NCI-H1436 (cell line): ENCODE measurements at places on chromosomes 4 and X.
A peak's percentile ranks its signal among the peaks of the same experiment; 100 is the strongest.

GRCh38 chr4:1602655-1603412, 81.3 kb downstream of the FAM53A start:
- DNase-seq, result no peak

DNA sequence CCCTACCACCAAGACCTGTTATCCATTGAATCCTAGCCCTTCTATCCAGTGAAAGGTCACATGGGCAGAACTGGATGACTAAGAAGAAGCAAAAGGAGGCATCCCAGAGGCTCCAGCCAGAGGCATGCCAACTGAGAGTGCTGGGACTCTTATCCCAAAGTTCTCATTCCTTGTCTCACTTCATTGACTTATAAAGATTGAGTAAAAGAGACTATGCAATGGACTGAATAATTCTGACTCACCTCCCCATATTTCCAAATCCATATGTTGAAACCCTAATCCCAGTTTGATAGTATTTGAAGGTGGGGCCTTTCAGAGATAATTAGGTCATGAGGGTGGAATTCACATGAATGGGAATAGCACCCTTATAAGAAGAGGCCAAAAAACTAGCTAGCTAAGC, 131.4 kb downstream of the COL25A1 start:
- DNase-seq, result no peak

- no peak for DNase-seq
These were observed 34.5 kb downstream of the IQCM start for GRCh38 chr4:149781150-149781549.

- DNase-seq, result no peak
These were observed 20.3 kb downstream of the PLRG1 start for GRCh38 chr4:154529728-154530519.

- no peak for DNase-seq
These were observed 16.1 kb upstream of the IQCM start for GRCh38 chr4:149831656-149832208.

DNA sequence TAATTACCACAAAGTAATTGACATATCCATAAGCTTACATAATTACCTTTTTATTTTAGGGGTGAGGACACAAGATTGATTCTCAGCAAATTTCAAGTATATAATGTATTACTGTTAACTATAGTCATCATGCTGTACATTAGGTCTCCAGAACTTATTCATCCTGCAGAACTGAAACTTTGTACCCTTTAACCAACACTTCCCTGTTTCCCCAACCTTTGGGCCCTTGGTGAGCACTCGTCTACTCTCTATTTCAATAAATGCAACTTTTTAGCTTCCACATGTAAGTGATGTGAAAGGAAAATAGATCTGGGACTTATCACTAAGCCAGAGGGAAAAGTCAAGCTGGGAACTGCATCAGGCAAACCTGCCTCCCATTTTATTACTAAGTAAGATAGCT, 33.6 kb upstream of the CCNG2 start:
- DNase-seq, result no peak

DNA sequence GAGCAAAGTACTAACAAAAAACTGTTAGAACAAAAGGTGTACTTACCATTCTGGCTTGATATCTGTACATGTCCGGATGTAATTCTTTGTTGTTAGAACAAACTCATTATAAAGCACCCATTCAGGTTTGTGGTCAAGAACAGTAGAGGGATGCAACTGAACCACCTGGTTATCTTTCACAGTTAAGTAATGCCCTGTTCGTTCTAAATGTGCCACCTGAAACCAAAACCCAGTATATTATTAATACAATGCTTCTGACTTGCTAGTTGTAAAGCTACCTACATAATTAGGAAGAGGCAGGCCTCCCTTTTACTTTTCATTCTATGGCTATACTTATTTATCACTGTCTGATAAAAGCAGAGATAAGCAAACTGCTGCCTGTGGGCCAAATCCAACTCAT, 54.8 kb downstream of the DHX15 start:
- DNase-seq, result no peak

GRCh38 chr4:85426366-85426765, 48.6 kb upstream of the ARHGAP24 start:
- DNase-seq, result no peak

GRCh38 chr4:791898-792625, 33.9 kb downstream of the CPLX1 start:
- no peak for DNase-seq

GRCh38 chrX:39614680-39614998, 483.1 kb downstream of the BCOR start:
- no peak for DNase-seq

- DNase-seq, result peak; percentile 94
These were observed 3.0 kb upstream of the ATP1B4 start for GRCh38 chrX:120358737-120359456.

DNA sequence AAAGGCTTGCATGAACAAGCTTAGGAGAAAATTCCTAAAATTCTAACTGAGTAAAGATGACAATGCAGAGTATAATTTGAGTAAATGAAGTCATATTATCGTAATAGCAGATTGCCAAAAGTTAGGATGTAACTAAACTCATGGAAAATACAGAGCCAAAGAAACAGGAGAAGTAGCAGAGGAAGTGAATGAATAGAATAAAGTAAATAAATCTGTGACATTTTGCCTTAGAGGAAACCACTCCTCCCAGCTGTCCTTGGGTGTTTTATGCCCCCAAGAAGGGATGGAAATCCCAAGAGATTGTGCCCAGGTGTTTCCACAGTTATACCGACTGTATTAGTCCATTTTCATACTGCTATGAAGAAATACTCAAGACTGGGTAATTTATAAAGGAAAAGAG, 1.9 kb upstream of the BMX start:
- DNase-seq, result no peak

GRCh38 chr4:188433741-188434315, 294.6 kb downstream of the TRIML1 start:
- DNase-seq, result no peak

- no peak for DNase-seq
These were observed 14.0 kb downstream of the PLCXD1 start for GRCh38 chrX:295136-295535.

DNA sequence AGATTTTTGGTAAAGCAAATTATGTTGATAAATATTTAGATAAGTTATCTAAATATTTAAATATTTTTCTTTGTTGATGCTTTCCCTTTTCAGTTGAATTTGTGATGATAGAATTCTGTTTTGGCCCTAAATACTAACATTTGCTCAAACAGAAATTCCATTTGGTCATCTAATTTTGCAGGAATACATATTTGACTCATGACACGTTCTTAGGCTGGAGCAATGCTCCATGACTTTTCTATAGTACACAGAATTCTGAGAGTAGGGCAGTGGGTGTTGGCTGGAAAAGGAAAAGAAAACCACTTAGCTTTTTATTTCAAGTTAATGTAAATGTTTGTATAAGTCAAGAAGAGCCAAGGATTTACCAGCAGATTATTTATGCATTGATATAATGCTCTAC, 58.6 kb upstream of the GK2 start:
- no peak for DNase-seq

DNA sequence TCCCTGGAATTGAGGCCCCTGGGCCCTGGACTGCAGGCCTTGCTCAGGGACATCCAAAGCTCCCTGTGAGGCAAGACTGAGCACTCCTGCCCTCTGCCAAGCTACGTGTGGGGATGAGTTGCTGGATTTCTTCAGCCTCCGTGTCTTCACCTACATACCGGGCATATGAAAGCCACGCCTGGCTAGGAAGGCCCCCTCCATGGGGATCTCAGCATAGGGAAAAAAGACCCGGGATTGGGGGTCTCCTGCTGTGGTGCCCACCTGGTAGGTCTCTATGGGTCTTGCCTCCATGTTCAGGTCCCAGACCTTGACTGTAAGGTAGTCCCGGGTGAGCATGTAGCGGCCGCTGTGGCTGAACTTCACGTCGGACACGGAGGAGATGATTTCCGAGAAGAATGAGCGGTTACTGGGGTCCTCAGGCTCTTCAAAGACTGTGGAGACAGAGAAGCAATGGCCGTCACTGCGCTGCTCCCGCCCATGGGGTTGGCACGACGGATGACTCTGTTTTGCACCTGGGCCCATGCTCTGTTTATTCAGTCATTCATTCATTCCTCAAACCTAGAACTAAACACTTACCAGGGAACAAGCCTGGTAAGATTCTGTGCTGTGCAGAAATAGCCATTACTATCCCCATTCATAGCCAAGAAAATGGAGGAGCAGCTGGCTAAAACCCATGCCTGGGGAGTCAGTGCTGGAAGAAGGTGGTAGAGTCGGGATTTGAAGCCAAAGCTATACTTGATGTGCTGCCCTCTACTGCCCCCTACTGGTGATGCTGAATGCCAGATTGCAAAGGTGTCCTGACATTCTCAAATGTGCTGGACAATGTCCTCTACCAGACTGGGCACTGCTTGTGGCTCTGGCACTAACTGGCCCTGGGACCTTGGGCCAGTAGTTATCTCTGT, 63.9 kb downstream of the WFS1 start:
- DNase-seq, result no peak
